ENCODE measurements at places on chromosomes 13 and 19. TPM values are rescaled to one million over a fixed set of nuclear protein-coding genes. Genes with fewer than 3 reads are reported as not detected.

DACT3 gene
- 5.3 TPM for total RNA-seq

DNA sequence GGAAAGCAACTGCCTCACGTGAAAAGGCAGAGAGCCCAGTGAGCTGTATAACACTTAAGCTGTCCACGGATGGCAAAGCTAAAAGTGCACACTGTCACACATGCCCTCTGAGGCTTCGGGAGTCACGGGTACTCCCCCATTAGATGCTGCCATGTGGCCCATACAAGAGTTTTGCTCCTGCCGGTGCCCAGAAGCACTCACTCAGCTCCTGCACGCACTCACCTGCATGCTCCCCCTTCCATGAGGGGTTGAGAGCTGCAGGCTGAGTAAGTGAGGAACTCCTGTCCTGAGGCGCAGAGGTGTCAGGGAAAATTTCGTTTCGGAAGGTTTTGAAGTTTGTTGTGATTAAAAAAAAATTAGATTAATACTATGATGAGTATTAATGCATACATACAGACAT, 939.2 kb upstream of the ATXN8OS start:
- no peak overlapping the region for H3K27ac ChIP-seq
- no peaks in the 10 kb centered on the region for H3K36me3 ChIP-seq

DNA sequence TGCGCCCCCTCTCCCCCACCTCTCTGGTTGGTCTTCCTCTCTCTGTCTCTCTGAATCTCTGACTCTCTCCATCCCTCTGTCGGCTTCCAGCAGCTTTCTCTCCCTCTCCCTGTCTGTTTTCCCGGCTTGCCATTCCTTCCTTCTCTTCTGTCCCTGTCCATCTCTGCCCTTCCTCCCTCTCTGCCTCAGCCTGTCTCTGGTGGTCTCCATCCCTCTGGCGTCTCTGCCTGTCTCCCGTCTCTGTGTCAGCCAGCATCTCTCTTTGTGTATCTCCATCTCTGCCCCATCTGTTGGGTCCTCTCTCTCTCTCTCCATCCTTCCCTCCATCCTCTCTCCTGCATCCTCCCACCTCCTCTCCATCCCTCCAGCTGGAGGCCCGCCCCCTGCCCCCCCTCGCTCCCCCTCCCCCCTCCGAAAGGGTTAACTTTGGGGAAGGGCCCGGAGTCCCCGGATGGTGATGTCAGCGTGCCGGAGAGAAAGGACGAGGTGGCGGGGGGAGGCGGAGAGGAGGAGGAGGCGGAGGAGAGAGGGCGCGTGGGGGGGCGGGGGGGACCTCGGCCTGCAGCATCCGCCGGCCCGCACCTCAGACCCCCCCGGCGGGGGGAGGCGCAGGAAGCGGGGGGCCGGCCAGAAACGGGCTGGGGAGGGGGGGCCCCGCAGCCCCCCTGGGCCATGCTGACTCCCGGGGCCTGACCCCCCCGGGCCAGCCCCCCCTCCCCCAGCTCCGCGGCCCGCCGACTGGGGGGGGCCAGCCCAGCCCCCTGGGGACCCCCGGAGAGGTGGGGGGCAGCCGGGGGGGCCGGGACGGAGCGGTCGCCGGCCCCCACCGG, at the start of gene BRSK1:
Gene BRSK1, plus strand, starts transcription at position 450 of the 830 bp plus-strand sequence. CDS start 446 bp downstream, outside the sequence.
- no peak within 1 kb of the TSS for H3K27ac ChIP-seq
- H3K36me3 ChIP-seq, result no peaks in the 10 kb centered on the region
- H3K4me1 ChIP-seq, result peaks cover 4% of the 10 kb centered on the region
- peak within 1 kb of the TSS; percentile 13 for H3K4me3 ChIP-seq
- H3K27me3 ChIP-seq, result peaks cover 3% of the 10 kb centered on the region

GRCh38 chr13:112451512-112452379, 75.6 kb downstream of the SPACA7 start:
- no peak overlapping the region for H3K27ac ChIP-seq
- H3K4me1 ChIP-seq, result no peaks in the 10 kb centered on the region
- peak; percentile 12 for DNase-seq
- H3K36me3 ChIP-seq, result no peaks in the 10 kb centered on the region
- H3K4me3 ChIP-seq, result no peak overlapping the region
- H3K27me3 ChIP-seq, result no peaks in the 10 kb centered on the region

GRCh38 chr19:5078666-5079065, 109.8 kb downstream of the KDM4B start:
- no peak overlapping the region for H3K27ac ChIP-seq
- no peaks in the 10 kb centered on the region for H3K27me3 ChIP-seq
- H3K36me3 ChIP-seq, result peaks cover 4% of the 10 kb centered on the region
- H3K4me1 ChIP-seq, result no peaks in the 10 kb centered on the region
- no peak overlapping the region for H3K4me3 ChIP-seq

DNA sequence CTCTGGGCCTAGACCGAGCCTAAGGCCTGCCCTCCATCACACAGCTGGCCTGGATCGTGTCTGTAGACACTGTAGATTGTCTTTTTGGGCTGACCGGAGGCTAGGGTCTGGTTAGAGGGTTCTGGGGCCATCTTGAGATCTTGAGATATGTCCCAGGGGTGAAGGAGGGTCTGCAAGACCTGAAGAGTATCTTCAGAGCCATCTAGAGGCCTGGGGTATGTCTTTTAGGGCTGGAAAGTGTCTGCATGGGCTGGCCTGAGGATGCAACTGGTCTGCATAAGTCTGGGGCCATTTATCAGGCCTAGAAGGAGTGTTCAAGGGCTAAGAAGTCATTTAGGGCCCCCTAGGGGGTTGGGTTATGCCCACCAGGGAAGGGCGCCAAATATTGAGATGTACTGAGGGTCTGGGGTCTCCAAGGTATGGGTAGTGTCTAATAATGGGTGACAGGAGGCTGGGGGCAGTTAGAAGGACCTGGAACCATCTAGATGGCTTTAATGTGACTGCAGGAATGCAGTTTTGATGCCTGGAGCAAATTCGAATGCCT, 555 bp downstream of the SCAF1 start:
- peak overlapping the region; percentile 99 for H3K27ac ChIP-seq
- DNase-seq, result peak; percentile 35
- H3K4me1 ChIP-seq, result peaks cover 6% of the 10 kb centered on the region
- H3K27me3 ChIP-seq, result no peaks in the 10 kb centered on the region

PNMA8A gene
- total RNA-seq, result 1.2 TPM

ZNF790 gene
- 3.9 TPM for total RNA-seq

DNA sequence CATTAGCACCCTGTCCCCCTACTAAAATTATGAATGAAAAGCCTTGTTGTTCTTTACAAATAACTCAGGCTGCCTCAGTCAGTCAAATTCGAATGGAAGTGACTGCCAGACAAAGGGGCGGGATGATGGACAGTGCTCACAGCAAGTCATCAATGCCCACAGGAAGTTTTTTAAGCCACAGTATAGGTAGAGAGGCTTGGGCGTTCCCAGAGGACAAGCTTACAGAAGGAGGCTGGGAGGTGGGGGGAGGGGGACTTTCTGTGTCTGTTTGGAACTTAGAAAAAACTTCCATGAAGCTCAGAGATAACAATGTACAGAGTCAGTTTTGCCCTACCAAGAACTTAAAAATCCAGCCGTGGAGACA, 18.5 kb upstream of the SPRY2 start:
- no peak overlapping the region for H3K4me3 ChIP-seq
- H3K4me1 ChIP-seq, result peaks cover 5% of the 10 kb centered on the region
- no peak overlapping the region for H3K27ac ChIP-seq
- no peak for DNase-seq
- H3K27me3 ChIP-seq, result no peaks in the 10 kb centered on the region
- H3K36me3 ChIP-seq, result no peaks in the 10 kb centered on the region

GRCh38 chr13:29005763-29006120, 185.6 kb downstream of the MTUS2 start:
- DNase-seq, result no peak
- no peaks in the 10 kb centered on the region for H3K36me3 ChIP-seq
- no peak overlapping the region for H3K27ac ChIP-seq
- no peaks in the 10 kb centered on the region for H3K27me3 ChIP-seq
- H3K4me1 ChIP-seq, result no peaks in the 10 kb centered on the region

- no peaks in the 10 kb centered on the region for H3K27me3 ChIP-seq
- no peaks in the 10 kb centered on the region for H3K36me3 ChIP-seq
- H3K27ac ChIP-seq, result no peak overlapping the region
- no peak overlapping the region for H3K4me3 ChIP-seq
These were observed 12.6 kb upstream of the RAB20 start for GRCh38 chr13:110574161-110574560.

THAP8 gene
- 3.3 TPM for total RNA-seq

GRCh38 chr13:97435323-97435722, 1.4 kb downstream of the RAP2A start:
- peaks cover 10% of the 10 kb centered on the region for H3K4me1 ChIP-seq
- no peak overlapping the region for H3K27ac ChIP-seq
- H3K36me3 ChIP-seq, result no peaks in the 10 kb centered on the region
- no peak for DNase-seq

GRCh38 chr13:76836311-76836710, 49.9 kb downstream of the KCTD12 start:
- H3K36me3 ChIP-seq, result no peaks in the 10 kb centered on the region
- H3K27ac ChIP-seq, result no peak overlapping the region
- DNase-seq, result no peak
- no peak overlapping the region for H3K4me3 ChIP-seq
- H3K4me1 ChIP-seq, result no peaks in the 10 kb centered on the region

DNA sequence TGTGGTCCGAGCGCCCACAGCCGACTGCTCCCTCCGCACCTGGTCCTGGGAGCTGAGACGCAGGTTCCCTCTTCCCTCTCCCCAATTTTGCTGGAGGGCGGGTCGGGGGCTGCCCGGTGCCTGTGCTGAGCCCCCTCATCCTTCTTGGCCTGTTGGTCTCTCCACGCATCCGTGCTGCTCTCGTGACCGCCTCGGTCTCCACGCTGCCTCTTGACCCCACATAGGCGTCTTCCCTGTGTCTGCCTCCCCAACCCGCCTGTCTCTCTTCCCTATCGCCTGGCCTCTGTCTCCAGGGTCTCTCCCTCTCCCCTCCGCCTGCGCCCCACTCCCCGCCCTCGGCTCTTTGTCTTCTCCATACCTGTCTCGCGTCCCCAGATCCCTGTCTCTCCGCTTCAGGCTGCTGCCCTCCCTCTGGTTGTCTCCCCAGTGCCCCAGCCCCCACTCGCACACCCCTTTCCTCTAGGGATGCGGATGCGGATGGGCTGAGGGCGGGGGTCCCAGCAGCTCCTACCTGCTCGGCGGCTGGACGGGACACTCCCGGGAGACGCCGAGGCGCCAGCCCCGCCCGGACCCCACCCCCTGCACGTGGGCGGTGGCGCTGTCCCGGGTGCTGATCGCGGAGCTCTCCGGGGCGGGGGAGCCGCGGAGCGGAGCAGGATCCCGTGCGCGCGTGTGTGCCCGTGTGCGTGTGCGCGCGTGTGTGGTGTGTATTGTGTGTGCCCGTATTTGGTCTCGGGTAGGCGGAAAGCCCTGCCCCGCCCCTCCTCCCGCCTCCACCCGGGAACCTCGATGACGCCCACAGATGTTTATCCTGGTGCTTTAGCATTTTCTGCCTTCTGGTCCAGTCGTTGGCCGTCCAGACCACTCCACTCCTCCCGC, at the start of gene SYT5:
Gene SYT5, minus strand, starts transcription at position 684 of the 879 bp plus-strand sequence. CDS start 1,248 bp downstream, outside the sequence.
- H3K36me3 ChIP-seq, result no peaks in the 10 kb centered on the region
- H3K27ac ChIP-seq, result no peak within 1 kb of the TSS
- peaks cover 28% of the 10 kb centered on the region for H3K27me3 ChIP-seq
- DNase-seq, result peak; percentile 62
- H3K4me1 ChIP-seq, result peaks cover 8% of the 10 kb centered on the region

SLC46A3 gene
- total RNA-seq, result 45.8 TPM
